ENCODE measurements at places on chromosomes 6 and 20. TPM values are rescaled to one million over a fixed set of nuclear protein-coding genes. Genes with fewer than 3 reads are reported as not detected.

The BTN1A1 gene
- total RNA-seq, result not detected

The SULF2 gene
- total RNA-seq, result 39.0 TPM

The SLC2A10 gene
- total RNA-seq, result 19.8 TPM

The PSORS1C1 gene
- 6.8 TPM for total RNA-seq

The MAP7 gene
- total RNA-seq, result 5.1 TPM

The OVOL2 gene
- 0.71 TPM for total RNA-seq

The MOCS1 gene
- 44.9 TPM for total RNA-seq

The GPX5 gene
- not detected for total RNA-seq

The BPI gene
- total RNA-seq, result 4.1 TPM

The FAM83B gene
- not detected for total RNA-seq

The PNPLA1 gene
- not detected for total RNA-seq

The EBF4 gene
- total RNA-seq, result 16.6 TPM

The VSX1 gene
- total RNA-seq, result not detected

Data from thoracic aorta (tissue), 2 donors.